Transverse colon (tissue), 4 donors: ENCODE measurements at places on chromosomes 7 and 10. TPM values are rescaled to one million over a fixed set of nuclear protein-coding genes. Genes with fewer than 3 reads are reported as not detected.
A peak's percentile ranks its signal among the peaks of the same experiment; 100 is the strongest.

DNA sequence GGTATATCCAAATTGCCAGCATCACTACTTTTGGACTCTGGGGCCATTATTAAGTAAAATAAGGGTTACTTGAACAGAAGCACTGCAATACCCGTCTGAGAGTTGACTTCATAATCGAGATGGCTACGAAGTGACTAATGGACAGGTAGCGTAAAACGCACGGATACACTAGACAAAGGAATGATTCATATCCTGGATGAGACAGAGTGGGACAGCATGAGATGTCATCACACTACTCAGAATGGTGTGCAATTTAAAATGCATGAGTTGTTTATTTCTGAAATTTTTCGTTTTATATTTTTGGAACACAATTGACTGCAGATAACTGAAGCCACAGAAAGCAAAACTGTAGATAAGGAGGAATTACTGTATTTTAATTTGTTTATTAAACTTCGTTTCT lies 421.5 kb upstream of the LRGUK start:
- H3K4me1 ChIP-seq = peaks cover 5% of the 10 kb centered on the region
- no peaks in the 10 kb centered on the region for H3K36me3 ChIP-seq

DNA sequence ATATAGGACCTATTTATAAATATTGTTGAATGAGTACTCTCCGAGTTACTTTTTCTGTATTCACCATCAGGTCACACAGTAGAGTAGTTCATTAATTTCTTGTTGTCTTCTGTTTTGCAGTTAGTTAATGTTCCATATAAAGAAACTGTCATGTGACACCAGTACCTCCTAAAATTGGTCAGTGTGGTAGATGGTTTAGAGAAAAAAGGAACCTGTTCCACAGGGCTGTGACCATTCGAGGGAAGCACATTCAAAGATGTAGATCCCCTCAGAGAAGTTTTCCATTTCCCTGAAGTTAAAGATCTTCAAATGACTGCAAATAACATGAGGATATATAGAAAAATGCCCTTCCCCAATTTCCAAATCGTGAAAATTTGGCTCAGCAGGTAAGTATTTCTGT lies 45.7 kb downstream of the PRPF18 start:
- peak overlapping the region; percentile 56 for H3K27ac ChIP-seq
- no peak overlapping the region for H3K4me3 ChIP-seq
- H3K36me3 ChIP-seq = no peaks in the 10 kb centered on the region
- no peak for DNase-seq

GRCh38 chr7:96778263-96778662 lies 68.6 kb upstream of the SEM1 start:
- H3K4me1 ChIP-seq = no peaks in the 10 kb centered on the region
- H3K27ac ChIP-seq = no peak overlapping the region
- H3K27me3 ChIP-seq = no peaks in the 10 kb centered on the region

DNA sequence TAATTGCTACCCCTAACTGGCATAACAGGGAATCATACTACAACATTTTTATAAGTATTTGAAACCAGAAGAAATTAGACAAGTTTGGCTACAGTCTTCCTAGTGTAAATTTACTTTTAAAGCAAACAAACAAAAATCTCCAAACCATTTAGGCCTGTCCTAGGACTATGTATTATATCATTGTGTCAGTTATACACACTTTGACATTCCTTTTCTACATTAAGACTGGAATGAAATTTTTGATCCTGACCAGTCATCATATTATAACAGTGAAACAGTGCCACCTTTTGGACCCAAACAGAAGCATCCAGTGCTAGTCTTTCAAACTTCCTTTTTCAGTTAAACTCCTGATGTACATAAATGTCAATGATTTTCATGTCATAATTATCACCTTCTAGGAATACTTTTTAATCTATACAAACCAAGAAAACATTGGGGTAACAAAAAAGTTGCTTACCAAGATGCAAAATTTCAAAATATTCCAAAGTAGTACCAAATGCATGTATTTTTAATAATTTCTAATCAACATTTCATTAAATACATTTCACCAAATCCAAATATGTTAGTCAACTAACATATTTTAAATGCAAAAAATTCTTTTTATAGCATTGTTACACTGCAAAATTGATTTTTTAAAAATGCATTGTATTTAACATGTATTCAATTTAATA lies 75.7 kb downstream of the IMMP2L start:
- H3K27me3 ChIP-seq = no peaks in the 10 kb centered on the region
- H3K36me3 ChIP-seq = no peaks in the 10 kb centered on the region
- H3K4me1 ChIP-seq = no peaks in the 10 kb centered on the region
- H3K27ac ChIP-seq = no peak overlapping the region
- no peak for DNase-seq
- H3K4me3 ChIP-seq = no peak overlapping the region

DNA sequence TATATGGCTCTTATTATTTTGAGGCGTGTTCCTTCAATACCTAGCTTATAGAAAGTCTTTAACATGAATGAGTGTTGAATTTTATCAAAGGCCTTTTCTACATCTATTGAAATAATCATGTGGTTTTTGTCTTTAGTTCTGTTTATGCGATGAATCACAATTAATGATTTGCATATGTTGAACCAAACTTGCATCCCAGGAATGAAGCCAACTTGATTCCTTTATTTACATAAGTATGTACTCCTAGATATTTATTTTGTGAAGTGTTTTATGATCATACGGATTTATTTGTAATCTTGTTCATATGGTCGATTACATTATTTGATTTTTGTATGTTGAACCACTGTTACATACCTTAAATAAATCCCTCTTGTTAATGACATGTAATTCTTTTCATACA lies 244.3 kb upstream of the KCND2 start:
- no peak for DNase-seq
- H3K36me3 ChIP-seq = no peaks in the 10 kb centered on the region
- H3K4me1 ChIP-seq = no peaks in the 10 kb centered on the region

- H3K4me1 ChIP-seq = no peaks in the 10 kb centered on the region
- no peak for DNase-seq
- H3K27me3 ChIP-seq = no peaks in the 10 kb centered on the region
- H3K4me3 ChIP-seq = no peak overlapping the region
- no peaks in the 10 kb centered on the region for H3K36me3 ChIP-seq
These were observed 22.9 kb upstream of the DMTF1 start for GRCh38 chr7:87129332-87129731.

- no peaks in the 10 kb centered on the region for H3K4me1 ChIP-seq
- H3K4me3 ChIP-seq = no peak overlapping the region
- H3K36me3 ChIP-seq = no peaks in the 10 kb centered on the region
These were observed 387.9 kb downstream of the TCERG1L start for GRCh38 chr10:130923596-130923995.

DNA sequence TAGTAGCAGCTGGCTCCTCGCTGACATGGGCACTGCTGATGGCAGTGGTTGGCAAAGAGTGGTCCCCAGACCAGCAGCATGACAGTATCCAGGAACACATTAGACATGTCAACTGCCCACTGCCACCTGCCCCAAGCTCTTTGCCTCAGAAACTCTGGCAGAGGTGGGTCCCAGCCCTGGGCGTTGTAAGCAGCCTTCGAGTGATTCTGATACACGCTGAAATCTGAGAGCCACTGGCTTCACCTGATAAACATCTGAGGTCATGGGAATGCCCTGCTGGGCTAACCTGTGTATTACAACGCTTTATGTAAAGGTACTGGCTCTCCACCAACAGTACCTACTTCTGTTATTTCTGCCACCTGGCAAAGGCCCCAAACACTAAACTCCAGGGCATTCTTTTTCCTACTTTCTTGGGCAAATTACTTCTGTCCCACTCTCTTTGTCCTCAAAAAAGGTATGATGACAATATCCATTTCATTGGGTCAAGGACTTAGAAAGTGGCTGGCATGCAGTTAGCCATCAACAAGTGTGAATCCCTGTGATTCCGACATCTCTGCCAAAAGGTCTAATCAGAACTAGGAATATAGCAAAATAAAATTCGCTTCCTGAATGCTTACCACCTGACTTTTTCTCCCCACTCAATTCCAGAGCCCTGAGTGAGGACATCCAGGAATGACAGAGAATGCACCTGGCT lies 9.2 kb downstream of the SGMS1 start:
- no peak overlapping the region for H3K27ac ChIP-seq
- peaks cover 7% of the 10 kb centered on the region for H3K4me1 ChIP-seq
- H3K36me3 ChIP-seq = no peaks in the 10 kb centered on the region
- no peaks in the 10 kb centered on the region for H3K27me3 ChIP-seq

Gene ARHGAP19
- total RNA-seq = 8.4 TPM

Gene CYP2C8
- total RNA-seq = 0.75 TPM

Gene GAD2
- not detected for total RNA-seq

Gene ANKRD61
- not detected for total RNA-seq
